Renal pelvis (tissue), 12 donors: ENCODE measurements at places on chromosomes 3 and 15.

GRCh38 chr15:82921242-82921641, 31.3 kb downstream of the HOMER2 start:
- DNase-seq, result no peak

DNA sequence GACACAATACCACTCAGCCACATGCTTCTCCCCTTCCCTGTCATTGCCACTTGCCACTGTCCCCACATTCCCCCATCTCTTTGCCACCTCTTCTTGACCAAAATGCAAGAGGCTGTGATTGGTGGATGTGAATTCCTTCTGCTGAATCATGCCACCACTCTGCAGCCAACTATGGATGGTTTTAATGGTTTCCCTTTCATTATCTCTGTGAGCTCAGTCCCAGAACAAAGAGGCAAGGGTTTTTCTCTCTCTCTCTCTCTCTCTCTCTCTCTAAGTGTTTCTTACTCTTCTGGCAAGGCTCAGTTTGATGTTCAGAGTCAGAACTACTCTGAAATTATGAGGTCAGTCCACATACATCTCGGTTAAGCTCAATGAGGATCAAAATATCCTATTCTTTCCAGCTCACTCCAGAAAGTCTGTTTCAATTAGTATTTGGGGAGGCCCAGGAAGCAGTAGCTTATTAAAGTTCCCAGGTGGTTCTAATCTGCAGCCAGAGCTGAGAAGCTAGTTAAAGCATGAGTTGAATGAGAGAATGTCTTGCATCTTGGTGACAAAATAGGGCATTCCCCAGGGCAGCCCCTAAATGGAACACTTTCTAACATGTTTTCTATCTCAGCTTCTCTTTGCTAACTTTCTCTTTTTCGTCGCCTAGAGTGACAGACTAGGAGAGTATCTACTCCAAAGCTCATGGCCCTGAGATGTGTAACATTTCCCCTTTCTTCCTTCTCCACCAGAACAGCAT, 8.5 kb upstream of the ILDR1 start:
- no peak for DNase-seq

DNA sequence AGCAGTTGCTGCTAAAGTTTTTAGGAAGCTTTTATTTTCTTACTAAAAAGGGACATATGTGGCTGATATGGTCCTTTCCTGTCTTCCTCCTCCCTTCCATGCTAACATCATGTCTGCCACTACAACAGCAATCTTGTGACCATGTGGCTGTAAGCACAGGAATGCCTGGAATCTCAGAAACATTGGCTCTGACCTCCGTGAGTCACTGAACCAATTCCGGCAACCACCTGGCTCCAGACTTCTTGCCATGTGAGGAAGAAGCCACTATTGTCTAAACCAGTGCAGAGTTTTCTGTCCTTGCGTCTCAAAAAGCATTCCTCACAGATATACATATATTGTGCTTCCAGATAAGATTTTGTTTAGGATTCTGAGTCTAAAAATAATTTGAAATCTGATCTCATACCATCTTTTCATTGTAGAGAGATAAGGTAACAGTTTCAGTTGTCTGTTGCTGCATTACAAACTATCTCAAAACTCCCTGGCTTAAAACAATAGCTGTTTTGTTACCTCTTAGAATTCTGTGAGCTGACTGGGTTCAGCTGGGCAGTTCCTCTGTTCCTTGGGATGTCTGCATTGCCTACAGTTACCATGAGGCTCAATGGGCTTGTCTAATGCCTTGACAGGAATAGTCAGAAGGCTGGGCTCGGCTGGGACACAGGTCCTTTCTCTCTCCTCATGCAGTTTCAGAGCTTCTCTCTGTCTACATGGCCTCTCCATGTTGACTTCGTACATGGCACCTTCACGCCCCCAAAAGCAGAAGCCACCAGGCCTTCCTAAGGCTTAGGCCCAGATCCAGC, 77.3 kb upstream of the MAGI1 start:
- peak; percentile 75 for DNase-seq

DNA sequence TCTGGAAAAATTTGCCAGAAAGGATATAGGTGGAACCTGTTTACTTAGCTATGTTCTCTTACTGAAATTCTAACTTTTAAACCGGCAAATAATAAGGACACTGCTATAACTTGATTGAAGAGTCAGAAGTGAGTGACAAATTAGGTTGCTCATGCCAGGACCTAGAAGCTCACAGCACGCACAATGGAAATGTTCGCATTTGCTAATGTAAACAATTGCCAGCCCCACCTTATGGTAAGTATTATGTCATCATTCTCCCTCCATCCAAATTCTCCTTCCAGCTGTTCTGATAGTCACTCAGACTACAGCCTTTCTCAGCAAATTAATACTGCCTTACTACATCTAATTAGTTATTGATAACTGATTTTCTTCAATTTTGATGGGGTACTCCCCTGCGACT, 4.8 kb upstream of the STXBP5L start:
- DNase-seq, result no peak

DNA sequence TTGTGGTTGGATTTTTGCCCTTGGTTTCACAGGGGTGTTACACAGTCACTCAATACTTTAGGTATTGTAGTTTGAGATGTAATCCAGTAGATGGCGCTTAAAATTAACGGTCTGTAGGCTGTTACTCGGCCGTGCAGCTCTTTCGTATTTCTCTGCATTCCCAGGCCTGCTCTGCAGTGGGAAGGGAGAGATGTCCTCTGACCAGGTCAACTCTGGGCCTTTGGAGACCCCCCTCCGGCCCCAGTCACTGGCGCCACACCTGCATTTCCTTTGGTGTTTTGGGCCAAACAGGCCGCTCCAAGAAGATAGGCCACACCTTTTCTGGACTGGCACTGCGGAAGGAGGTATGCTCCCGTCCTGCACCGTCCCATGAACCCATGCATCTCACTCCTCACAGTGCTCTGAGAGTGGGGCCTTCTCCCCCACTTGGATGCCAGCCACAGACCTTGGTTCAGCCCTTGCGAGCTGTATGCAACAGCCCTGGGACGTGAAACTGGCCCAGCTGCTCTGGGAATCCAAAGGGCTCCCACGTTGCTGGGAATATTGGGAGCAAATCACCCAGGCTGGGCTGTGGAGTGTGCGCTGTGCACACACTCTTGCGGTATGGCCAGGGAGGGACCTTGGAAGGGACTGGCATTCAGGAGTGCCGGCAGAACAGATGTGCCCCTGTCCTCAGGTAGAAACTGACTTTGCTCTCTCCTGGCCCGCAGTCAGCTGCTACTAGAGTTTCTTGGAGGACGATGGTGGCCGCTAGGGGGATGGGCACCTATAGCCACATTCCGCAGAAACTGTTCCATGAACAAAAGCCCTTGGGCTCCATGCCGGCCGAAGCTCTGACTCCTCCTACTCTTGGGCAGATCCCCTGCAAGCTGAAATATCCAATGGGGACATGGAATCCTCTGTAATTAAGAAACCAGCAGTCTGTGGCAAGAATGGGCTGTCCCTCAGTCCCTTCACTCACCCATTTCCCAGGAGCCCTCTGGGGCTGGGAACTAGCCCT, 410.5 kb upstream of the CADM2 start:
- DNase-seq, result peak; percentile 0

GRCh38 chr3:118530350-118530922, 504.2 kb downstream of the IGSF11 start:
- DNase-seq, result no peak

DNA sequence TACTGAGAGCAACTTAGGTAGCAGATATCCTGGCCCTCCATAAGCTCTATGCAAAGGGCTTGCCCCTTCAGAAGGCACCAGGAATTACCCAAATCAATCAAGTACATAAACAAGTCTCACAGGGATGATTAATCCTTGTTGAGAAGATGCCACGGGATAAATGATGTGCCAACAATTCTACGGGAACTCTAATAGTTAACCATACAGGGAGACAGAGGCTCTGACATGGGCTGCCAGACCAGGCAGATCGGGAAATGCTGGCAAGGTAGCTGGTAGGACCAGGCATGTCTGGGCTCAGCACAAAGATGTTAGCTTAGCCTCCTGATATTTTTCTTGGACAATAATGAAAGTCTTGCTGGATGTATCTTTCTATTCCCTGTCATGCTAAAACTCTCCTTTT, 249.3 kb upstream of the THBS1 start:
- DNase-seq, result no peak

- DNase-seq, result no peak
These were observed 889.8 kb downstream of the MCTP2 start for GRCh38 chr15:95121191-95121590.

GRCh38 chr15:101530224-101530958, 40.9 kb upstream of the PCSK6 start:
- no peak for DNase-seq

GRCh38 chr3:43883729-43884396, 193.1 kb downstream of the ABHD5 start:
- DNase-seq, result no peak

- no peak for DNase-seq
These were observed 591.1 kb downstream of the GBE1 start for GRCh38 chr3:81170298-81170697.

DNA sequence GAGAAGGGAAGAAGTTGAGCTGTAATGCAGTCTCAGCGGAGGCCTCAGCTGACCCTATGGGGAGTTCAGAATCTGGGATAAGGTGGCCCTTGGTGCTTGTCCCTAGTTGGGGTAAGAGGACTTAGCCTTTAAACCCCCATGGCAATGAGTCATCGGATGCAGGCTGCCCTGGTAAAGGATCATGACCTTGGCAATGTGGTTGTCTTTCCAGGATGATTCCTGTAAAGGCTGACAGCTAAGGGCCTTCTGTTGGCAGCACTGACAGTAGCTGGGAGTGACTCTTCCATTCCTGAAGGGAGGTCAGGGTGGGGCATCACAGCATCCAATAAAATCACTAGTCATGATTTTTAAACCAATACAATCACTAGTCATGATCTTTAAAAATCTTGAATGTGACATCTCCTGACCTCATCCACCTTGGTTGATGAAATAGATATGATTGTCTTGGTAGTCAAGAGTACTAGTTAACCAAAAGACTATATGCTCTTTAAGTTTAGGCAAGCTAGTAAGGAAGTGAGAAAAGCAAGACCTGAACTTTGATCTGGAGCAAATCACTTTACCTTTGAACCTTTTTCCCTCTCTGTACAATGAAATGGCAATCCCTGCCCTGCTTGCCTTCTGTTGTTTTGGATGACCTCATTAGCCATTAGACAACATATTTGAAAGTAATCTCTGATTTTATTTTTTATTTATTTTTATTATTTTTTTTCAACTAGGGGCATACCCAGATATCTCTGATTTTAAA, 71.3 kb upstream of the CACNA1D start:
- no peak for DNase-seq

GRCh38 chr3:114698146-114699105, 404.6 kb downstream of the TIGIT start:
- no peak for DNase-seq

GRCh38 chr3:187743195-187744141, 1.8 kb downstream of the BCL6 start:
- no peak for DNase-seq

- no peak for DNase-seq
These were observed 171.9 kb downstream of the CACNA2D3 start for GRCh38 chr3:54294214-54294613.

DNA sequence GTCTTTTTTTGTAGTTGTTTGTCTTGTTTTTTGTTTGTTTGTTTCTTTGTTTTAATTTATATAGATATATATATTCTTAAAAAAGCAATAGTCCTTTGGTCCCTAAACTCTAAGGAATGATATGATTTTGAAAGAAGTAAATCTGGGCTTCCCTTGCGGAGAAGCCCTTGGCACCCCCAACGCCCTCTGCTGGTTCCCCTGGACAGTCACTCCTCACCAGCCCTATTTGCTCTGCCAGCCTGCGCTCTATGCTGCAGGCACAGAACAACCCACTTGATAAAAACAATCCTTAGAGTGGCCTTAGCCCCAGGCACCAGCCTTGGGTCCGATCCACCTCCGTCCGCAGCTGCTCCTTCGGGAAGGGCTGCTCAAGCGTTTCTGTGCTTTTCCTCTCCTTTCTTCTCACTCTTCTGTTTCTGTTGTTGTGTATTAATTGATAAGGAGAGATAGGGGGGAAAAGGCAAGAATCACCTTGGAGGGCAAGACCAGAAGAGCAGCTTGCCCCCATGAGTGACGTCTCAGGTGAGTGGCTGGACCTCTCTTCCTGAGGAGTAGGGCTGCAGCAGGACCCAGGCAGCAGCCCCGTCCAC, 13.7 kb upstream of the PARP6 start:
- no peak for DNase-seq

DNA sequence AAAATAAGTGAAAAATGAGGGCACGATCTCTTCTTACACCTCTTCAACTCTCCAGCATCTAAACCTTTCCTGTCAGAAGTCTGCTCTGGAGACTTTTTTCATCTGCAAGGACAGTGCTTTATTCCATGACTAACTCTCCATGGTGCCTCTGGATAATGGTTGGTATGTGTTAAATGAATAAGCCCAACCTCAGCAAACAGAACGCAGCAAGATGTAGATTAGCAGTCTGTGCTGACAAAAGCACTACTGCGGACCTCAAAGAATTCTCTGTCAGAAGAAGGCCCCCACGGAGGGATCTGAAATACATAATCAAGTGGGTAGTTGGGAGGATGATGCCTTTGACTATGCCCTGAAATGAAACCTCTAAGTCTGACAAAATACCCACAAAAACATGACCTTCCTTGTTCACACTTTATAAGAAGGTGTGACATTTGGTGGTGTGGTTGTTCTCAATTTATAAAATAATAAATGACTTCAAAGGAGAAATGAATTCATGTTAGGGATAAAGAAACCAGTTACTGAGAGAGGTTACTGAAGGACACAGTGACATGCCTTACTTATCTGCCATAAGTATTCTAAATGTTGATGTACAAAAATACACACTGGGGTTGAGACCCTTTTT, 43.2 kb upstream of the ADCY5 start:
- DNase-seq, result no peak

GRCh38 chr3:129947538-129948240, 26.8 kb upstream of the TRH start:
- DNase-seq, result no peak

DNA sequence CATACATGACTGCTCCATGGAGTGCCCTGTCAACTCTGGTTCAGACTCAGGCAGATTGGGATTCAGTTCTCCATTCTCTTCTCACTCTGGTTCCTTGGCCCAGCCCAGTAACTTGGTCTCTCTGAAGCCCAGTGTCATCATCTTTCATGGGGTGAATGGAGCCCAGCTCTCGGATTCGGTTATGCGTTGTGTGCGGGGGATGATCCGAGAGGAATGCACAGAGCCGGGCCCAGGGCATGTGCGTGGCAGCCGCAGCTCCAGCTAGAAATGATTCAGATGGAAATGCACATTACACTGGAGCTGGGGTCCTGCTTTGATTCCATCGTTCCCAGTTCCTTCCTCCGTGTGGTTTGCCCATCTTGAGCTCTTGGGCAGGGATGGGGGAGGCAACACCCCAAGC, 189.4 kb downstream of the FEZF2 start:
- peak; percentile 41 for DNase-seq

DNA sequence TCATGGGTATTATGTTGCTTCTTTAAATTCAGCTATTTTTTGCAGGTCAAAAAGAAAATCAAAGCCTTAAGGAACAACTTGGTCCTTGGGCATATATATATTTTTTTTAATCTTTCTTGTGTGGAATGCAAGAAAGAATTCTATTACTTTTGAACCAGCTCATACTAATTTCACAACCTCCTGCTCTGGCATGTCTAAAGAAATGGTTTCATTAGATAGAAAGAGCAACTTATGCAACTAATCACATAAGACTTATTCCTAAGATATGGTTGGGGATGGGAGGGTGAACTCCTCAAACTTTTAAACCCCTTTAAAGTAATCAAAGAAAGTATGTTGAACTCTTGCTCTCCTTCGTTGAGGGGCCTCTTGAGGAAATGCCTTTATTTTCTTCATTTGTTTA, 114.9 kb downstream of the GMNC start:
- no peak for DNase-seq

GRCh38 chr3:97871801-97872524, 50.2 kb downstream of the CRYBG3 start:
- DNase-seq, result no peak

- no peak for DNase-seq
These were observed 253.4 kb downstream of the LPP start for GRCh38 chr3:188407158-188407880.
